Activated T-cell treated with anti-CD3 and anti-CD28 coated beads, Interleukin-2, amount 50 U/mL, for 72 hours (primary cell): ENCODE measurements at places on chromosomes 2 and 18. TPM values are rescaled to one million over a fixed set of nuclear protein-coding genes. Genes with fewer than 3 reads are reported as not detected.
A peak's percentile ranks its signal among the peaks of the same experiment; 100 is the strongest.

- no peak for DNase-seq
These were observed 104.5 kb downstream of the DCDC2C start for GRCh38 chr2:3807853-3808252.

DNA sequence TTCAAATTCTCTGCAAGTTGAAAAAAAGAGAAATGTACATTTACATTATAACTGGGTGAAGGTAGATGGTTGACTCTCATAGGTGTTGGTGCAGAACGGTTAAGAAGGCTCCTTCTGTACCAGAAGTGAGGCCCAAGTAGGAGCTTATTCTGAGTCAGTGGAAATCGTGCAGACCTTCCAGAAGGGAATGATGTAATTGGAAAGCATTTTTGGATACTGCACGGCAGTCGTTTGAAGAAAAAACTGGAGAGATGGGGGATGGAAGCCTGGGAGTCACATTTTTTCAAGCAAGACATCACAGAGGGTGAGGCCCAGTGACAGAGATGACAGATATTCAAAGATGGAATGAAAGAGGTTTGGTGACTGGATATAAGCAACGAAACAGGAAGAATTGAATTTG is 39.4 kb downstream of the HRH4 start:
- DNase-seq, result no peak

DNA sequence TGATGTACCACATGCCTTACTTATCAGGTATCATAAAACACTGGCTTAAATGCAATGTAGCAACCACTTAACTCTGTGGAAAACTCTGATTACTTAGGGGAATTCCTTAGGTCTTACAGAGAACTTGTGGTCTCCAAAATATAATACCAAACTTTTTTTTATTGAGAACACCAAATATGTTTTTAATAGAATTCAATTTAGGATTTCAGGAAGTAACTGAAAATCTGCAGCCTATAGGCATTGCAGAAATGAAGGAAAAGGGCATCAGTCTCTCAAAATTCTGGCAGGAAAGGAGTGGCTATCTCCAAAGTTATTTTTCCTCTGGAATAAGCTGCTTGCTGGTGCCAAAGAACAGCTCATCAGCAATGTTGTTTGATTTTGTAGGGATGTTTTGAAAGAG is 105.3 kb upstream of the UGP2 start:
- no peak for DNase-seq

GRCh38 chr2:240931319-240931949 is 25.3 kb downstream of the CROCC2 start:
- no peak for DNase-seq

The FBXO41 gene
- 19.8 TPM for total RNA-seq

DNA sequence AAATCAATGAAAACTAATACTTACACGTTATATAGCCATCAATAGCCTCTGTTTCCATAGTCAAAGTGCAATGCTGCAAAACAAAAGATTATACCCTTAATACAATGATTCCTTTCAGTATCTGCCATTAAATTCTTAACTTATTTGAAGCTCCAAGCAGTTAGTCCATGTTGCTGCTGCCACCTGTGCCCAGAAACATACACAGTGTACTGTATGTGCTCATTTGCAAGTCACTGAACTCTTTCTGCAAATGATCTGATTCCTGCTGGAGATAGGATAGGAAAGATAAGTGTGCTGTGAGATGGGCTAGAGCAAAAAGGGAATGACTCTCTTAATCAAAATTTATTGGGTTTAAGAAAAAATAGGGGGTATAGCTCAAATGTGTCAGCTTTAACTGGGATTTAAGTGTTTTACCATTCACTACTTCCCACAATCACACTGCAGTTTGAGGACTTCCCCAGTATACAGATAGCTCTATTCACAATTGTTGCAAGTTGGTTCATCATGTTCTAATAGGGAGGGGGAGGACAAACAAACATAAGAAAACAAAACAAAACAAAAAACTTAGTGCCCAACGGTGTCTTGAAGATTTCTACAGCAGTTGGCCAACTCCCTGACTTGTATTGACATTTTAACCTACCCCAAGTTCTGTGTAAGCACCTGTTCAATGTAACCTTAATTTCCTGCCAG is 2.7 kb downstream of the IKZF2 start:
- no peak for DNase-seq

GRCh38 chr2:57402755-57403154 is 643.9 kb upstream of the VRK2 start:
- DNase-seq, result no peak

- no peak for DNase-seq
These were observed 109.1 kb upstream of the GLI2 start for GRCh38 chr2:120626566-120626965.

- no peak for DNase-seq
These were observed 156.5 kb downstream of the COL6A3 start for GRCh38 chr2:237257471-237257951.

- no peak for DNase-seq
These were observed 65.8 kb upstream of the SLC35F5 start for GRCh38 chr2:113822087-113822815.

DNA sequence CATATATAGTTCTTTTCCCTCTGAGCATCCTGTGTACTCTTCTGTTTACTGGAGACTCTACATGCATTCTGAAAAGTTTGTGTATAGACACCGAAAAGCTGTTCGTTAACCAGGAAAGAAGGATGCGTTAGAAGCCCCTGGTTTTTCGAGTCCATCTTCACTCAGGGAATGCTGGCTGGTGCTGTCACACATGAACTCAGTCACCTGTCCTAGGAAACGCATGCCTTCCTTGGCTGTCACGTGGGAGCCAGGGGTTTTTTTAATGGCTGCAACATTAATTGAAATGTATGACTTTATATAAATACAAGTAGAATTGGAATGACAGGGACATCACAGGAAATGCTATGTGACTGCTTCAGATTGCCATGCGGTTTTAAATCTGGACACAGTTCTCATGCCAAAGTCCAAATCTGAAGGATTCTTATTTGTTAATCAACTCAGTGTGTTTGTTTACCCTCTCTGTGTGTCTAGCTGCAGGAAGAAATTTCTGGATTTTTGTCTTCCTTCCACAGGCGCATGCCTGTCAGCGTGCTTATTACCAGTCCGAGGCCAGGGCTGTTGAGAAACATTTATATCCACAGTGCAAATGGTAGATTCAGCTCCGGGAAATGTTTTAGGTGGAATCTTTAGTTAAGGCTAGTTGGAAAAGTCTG is 2.6 kb downstream of the RAMP1 start:
- DNase-seq, result no peak

The TUBB8B gene
- not detected for total RNA-seq

The HOXD13 gene
- total RNA-seq, result not detected

The ALPP gene
- not detected for total RNA-seq

DNA sequence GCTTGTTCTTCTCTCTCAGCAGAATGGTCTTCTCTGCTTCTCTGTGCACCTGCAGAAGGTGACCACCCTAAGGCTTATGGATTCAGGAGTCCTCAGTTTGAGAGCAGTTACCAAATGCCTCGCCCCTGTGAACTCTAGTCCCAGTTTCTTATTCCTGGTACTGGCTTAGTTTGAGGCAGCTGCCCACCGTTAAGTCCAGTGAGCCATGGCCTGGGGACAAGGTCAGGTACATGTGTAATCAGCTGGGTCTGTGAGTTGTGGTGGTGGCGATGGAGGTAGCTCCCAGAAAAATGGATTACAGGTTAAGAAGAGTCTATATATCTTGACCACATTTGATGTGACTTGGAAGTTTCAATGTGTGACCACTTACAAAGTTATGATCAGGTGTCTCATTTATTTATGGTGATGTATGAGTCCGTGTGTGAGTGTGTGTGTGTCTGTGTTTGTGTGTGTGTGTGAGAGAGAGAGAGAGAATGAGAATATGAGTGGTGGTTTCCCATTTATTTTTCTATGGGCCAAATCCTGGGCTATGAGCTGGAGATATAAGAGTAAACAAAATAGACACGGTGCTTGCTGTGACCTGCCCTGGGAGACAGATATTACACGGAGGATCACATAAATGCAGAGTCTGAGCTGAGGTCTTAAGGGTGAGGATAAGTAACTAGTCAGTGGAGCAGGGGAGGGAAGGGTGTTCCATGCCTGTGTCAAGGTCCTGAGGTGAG is 13.0 kb upstream of the IL1RN start:
- DNase-seq, result no peak

GRCh38 chr2:60472663-60473289 is 80.7 kb downstream of the BCL11A start:
- no peak for DNase-seq

GRCh38 chr2:71684226-71685072 is 231.1 kb downstream of the DYSF start:
- no peak for DNase-seq

The RGPD6 gene
- total RNA-seq, result 30.1 TPM

The EML6 gene
- 0.96 TPM for total RNA-seq

GRCh38 chr18:44850001-44850400 is 169.3 kb downstream of the SETBP1 start:
- no peak for DNase-seq

- peak; percentile 12 for DNase-seq
These were observed 141.9 kb upstream of the CTAGE1 start for GRCh38 chr18:22559414-22560274.

GRCh38 chr2:33412920-33413319 is 63.5 kb upstream of the RASGRP3 start:
- no peak for DNase-seq

- no peak for DNase-seq
These were observed 225.3 kb upstream of the HDAC4 start for GRCh38 chr2:239625971-239626734.

The GMCL1 gene
- total RNA-seq, result 25.4 TPM

DNA sequence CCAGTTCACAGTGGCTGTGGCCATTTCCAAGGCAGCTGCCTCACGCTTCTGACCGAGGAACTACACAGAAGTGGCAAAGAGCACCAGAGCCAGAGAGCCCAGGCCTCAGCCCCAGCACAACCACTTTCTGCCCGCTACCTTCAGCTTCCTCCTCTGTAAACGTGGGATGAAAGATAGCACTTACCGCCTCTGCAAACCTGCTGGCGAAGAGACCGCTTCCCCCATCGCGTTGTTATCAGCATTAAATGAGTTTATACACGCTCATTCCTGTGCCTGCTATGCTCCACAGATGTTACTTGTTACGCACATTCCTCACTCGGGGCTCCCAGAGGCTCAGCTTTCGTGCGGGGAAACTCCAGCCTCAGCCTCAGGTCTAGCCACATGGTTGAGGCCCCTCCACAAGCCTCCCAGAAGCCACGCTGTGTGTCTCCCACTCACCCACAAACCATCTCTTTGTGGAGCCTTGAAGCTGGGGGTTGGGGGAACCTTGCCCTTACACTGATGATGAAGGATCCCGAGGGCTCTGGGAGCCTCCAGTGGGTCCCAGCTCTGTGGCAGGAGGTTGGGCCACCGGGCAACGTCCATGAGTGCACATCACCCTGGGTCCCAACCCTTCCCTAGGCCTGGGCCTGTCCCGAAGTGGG is 63.3 kb upstream of the SMAD7 start:
- no peak for DNase-seq

- DNase-seq, result no peak
These were observed 36.5 kb upstream of the CCDC93 start for GRCh38 chr2:118050386-118050785.

The ANKRD53 gene
- 0.58 TPM for total RNA-seq
